ENCODE measurements at places on chromosomes 2 and 18.

DNA sequence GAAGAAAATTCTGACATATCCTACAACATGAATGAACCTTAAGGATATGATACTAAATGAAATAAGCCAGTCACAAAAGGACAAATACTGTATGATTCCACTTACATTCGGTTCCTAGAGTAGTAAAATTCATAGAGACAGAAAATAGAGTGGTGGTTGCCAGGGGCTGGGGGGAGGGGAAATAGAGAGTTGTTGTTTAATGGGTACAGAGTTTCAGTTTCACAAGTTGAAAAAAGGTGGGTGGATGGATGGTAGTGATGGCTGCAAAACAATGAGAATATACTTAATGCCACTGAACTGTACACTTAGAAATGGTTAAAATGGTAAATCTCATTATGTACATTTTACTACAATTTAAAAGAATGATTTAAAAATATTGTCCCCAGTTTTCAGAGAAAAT lies 53.3 kb upstream of the NFU1 start:
- H3K4me1 ChIP-seq: peaks cover 11% of the 10 kb centered on the region
- no peak overlapping the region for H3K4me3 ChIP-seq
- H3K27ac ChIP-seq: peak overlapping the region; percentile 29
- no peaks in the 10 kb centered on the region for H3K27me3 ChIP-seq

- no peaks in the 10 kb centered on the region for H3K4me1 ChIP-seq
- H3K4me3 ChIP-seq: no peak overlapping the region
- no peak for DNase-seq
- H3K36me3 ChIP-seq: no peaks in the 10 kb centered on the region
These were observed 73.1 kb downstream of the TGOLN2 start for GRCh38 chr2:85254540-85255300.

DNA sequence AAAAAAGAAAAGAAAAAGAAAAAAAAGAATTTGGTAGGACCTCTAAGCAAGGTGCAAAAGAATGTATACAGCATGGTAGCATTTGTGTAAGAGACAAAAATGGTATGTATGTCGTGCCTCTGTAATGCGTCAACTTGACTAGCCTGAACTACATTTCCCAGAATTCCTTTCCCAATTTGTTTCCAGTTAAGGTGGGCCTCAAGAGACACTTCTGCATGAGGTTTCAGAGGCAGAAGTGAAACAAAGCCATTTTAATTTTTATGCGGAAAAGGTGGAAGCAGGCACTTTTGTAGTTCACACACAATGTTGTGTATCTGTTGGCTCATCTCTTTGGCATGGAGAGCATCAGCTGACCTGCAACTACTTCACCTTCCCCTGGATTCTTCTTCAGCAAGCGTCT lies 56.5 kb upstream of the PAPOLG start:
- H3K27ac ChIP-seq: no peak overlapping the region
- H3K27me3 ChIP-seq: peaks cover 4% of the 10 kb centered on the region
- no peak overlapping the region for H3K4me3 ChIP-seq
- no peaks in the 10 kb centered on the region for H3K36me3 ChIP-seq
- H3K4me1 ChIP-seq: no peaks in the 10 kb centered on the region

DNA sequence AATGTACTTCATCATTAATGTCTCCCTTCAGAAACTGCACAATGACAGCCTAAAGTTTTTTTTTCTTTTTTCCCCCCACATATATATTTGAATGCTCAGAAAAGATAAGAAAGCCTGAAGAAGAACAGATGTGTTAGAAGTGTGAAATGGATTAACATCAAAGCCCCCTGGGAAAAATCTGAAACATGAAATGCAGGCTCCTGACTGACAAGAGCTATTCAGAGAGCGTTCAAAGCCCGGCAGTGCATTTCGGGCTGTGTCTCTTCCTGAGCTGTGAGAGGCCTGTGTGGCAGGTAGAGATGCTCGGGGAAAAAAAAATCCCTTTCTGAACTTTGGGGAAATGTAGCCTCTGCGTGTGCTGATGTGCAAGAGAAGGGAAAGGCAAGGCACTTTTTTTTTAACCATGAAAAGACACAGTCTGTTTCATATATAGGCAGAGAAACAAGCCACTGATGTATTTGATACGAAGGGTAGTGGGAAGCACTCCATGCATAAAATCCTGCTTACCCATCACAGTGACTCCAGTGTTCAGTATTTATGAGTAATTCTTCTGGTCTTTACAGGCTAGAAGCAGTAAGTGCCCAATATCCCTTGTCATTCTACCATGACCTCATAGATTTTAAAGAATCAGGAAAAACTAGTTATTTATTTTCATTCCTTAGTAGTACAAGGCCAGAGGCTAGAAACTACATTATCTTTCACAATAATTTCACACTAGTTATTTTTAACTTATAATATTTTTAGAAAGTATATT lies 1574.2 kb upstream of the PIK3C3 start:
- H3K27ac ChIP-seq: no peak overlapping the region
- no peaks in the 10 kb centered on the region for H3K36me3 ChIP-seq
- H3K4me3 ChIP-seq: no peak overlapping the region
- no peaks in the 10 kb centered on the region for H3K27me3 ChIP-seq

GRCh38 chr2:11481789-11482472 lies 16.0 kb upstream of the E2F6 start:
- H3K36me3 ChIP-seq: peaks cover 7% of the 10 kb centered on the region
- DNase-seq: no peak

- H3K27ac ChIP-seq: no peak overlapping the region
- peaks cover 31% of the 10 kb centered on the region for H3K36me3 ChIP-seq
- peaks cover 54% of the 10 kb centered on the region for H3K4me1 ChIP-seq
- no peak overlapping the region for H3K4me3 ChIP-seq
- H3K27me3 ChIP-seq: no peaks in the 10 kb centered on the region
These were observed 9.5 kb downstream of the DGKD start for GRCh38 chr2:233363744-233364235.

GRCh38 chr2:120829633-120830025 lies 94.0 kb downstream of the GLI2 start:
- no peak overlapping the region for H3K27ac ChIP-seq
- H3K27me3 ChIP-seq: peaks cover 9% of the 10 kb centered on the region
- DNase-seq: no peak
- H3K36me3 ChIP-seq: no peaks in the 10 kb centered on the region
- H3K4me3 ChIP-seq: no peak overlapping the region

DNA sequence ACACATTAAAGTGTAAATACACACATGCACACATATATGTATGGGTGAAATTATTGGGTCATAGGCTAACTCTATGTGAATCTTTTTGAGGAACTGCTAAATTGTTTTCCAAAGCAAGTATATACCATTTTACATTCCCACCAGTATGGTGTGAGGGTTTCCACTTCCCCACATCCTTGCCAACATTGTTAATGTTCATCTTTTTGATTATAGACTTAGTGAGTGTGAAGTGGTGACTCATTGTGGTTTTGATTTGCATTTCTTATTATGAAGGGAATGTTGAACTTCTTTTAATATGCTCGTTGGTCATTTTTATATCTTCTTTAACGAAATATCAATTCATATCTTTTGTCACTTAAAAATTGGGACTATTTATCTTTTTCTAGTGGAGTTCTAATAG lies 181.8 kb upstream of the GCFC2 start:
- H3K27me3 ChIP-seq: no peaks in the 10 kb centered on the region
- no peaks in the 10 kb centered on the region for H3K4me1 ChIP-seq
- no peak for DNase-seq
- H3K36me3 ChIP-seq: no peaks in the 10 kb centered on the region
- no peak overlapping the region for H3K4me3 ChIP-seq

GRCh38 chr2:195029804-195030654 lies 627.0 kb upstream of the SLC39A10 start:
- no peaks in the 10 kb centered on the region for H3K4me1 ChIP-seq
- no peak overlapping the region for H3K4me3 ChIP-seq
- no peaks in the 10 kb centered on the region for H3K36me3 ChIP-seq
- H3K27ac ChIP-seq: no peak overlapping the region
- H3K27me3 ChIP-seq: peaks cover 11% of the 10 kb centered on the region

DNA sequence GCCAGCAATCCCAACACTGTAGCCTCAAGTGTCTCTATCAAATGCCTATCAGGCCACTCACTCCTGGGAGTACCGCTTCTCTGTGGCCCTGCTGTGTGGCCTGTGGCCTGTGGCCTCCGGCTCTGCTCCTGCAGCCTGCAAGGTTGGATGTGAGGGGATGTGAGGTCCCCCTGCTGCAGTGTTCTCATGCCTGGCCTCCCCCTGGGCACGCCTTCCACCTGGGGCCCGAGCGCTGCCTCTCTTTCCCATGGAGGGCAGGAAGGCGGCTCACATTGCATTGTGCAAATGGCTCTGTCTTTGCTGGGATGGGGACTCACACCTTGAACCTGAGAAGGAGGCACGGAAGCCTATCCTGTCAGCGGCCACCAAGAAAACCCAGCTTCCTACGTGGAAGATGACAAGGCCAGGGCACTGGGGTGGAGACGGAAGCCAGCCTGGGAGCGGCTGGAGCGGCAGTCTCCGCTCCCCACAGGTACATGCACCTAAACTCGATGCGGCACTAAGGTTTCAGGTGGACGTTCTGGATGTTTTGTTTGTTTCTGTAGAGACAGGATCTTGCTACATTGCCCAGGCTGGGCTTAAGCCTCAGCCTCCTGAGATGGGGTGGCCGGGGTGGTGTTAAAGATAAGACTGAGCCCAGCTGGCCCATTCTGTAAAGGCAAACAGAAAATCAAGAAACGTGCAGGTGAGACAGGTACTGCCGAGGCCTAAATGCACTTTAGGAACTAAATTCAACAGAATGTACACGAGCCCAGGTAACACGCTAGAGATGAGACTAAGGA lies 140.1 kb downstream of the HDAC4 start:
- peaks cover 16% of the 10 kb centered on the region for H3K36me3 ChIP-seq
- peaks cover 70% of the 10 kb centered on the region for H3K4me1 ChIP-seq
- DNase-seq: no peak
- peak overlapping the region; percentile 93 for H3K27ac ChIP-seq

GRCh38 chr18:46916551-46917107 lies 678 bp downstream of the PIAS2 start:
- peaks cover 42% of the 10 kb centered on the region for H3K4me1 ChIP-seq
- H3K27ac ChIP-seq: peak overlapping the region; percentile 85
- peaks cover 3% of the 10 kb centered on the region for H3K36me3 ChIP-seq
- peak overlapping the region; percentile 84 for H3K4me3 ChIP-seq

- peak overlapping the region; percentile 16 for H3K27ac ChIP-seq
- H3K4me3 ChIP-seq: no peak overlapping the region
- H3K27me3 ChIP-seq: no peaks in the 10 kb centered on the region
- H3K4me1 ChIP-seq: peaks cover 19% of the 10 kb centered on the region
These were observed 23.1 kb upstream of the RBMS1 start for GRCh38 chr2:160516547-160517365.

DNA sequence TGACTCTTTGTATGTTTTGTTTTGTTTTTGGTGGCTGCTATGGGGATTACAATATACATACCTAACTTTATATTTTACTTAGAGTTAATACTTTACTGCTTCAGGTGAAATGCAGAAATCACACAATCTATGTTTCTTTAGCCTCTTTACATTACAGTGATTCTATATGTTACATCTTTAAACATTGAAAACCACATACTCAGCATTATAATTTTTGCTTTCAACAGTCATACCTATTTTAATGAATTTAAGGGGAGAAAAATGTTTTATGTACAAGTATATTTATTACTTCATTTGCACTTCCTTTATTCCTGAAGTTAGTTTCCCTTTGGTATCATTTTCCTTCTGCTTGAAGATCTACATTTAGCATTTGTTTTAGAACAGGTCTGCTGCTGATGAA lies 23.1 kb downstream of the FAM117B start:
- H3K4me3 ChIP-seq: no peak overlapping the region
- no peak overlapping the region for H3K27ac ChIP-seq
- no peaks in the 10 kb centered on the region for H3K27me3 ChIP-seq
- peaks cover 44% of the 10 kb centered on the region for H3K4me1 ChIP-seq
- peaks cover 10% of the 10 kb centered on the region for H3K36me3 ChIP-seq

GRCh38 chr18:63237881-63238692 lies 81.5 kb downstream of the BCL2 start:
- H3K4me1 ChIP-seq: peaks cover 33% of the 10 kb centered on the region
- DNase-seq: no peak
- peak overlapping the region; percentile 82 for H3K27ac ChIP-seq
- H3K27me3 ChIP-seq: no peaks in the 10 kb centered on the region
- peaks cover 18% of the 10 kb centered on the region for H3K36me3 ChIP-seq

- peaks cover 25% of the 10 kb centered on the region for H3K36me3 ChIP-seq
- no peaks in the 10 kb centered on the region for H3K27me3 ChIP-seq
- DNase-seq: no peak
- no peak overlapping the region for H3K27ac ChIP-seq
- H3K4me3 ChIP-seq: no peak overlapping the region
- H3K4me1 ChIP-seq: peaks cover 49% of the 10 kb centered on the region
These were observed 8.6 kb downstream of the CCNT2 start for GRCh38 chr2:134927195-134927594.

GRCh38 chr2:143629340-143629739 lies 500.1 kb downstream of the ARHGAP15 start:
- no peak overlapping the region for H3K27ac ChIP-seq
- H3K36me3 ChIP-seq: peaks cover 43% of the 10 kb centered on the region
- no peaks in the 10 kb centered on the region for H3K27me3 ChIP-seq
- H3K4me3 ChIP-seq: no peak overlapping the region
- no peak for DNase-seq

DNA sequence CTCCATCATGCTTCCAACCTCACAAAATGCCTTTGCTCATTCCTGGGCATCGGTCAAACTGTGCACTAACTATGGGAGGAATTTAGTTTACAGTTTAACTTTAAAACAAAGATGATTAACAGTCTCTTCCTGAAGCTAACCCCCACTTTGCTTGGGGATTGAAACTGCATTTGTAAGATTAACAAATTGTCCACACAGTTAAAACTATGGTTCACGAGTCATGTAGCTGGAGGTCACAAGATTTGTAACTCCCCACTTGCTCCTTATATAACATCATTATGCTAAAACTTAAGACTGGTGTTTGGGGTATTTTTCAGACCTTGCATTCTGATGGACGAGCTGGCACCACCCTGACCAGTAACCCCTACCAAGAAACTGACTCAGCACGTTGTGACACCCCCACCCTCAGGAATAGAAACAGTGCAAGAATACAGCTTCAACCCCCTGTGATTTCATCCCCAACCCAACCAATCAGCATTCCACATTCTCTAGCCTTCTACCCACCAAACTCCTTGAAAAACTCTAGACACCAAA lies 252.3 kb downstream of the MBD5 start:
- H3K4me1 ChIP-seq: no peaks in the 10 kb centered on the region
- no peaks in the 10 kb centered on the region for H3K27me3 ChIP-seq
- H3K36me3 ChIP-seq: peaks cover 3% of the 10 kb centered on the region
- H3K4me3 ChIP-seq: no peak overlapping the region
- DNase-seq: no peak
- no peak overlapping the region for H3K27ac ChIP-seq

GRCh38 chr18:50194631-50195532 lies at the start of gene MYO5B:
Gene MYO5B, minus strand, starts transcription at chr18:50195147. Its CDS starts 354 bp downstream, at chr18:50194793.
- peaks cover 67% of the 10 kb centered on the region for H3K27me3 ChIP-seq
- peak within 1 kb of the TSS; percentile 71 for H3K4me3 ChIP-seq
- peaks cover 8% of the 10 kb centered on the region for H3K4me1 ChIP-seq
- H3K36me3 ChIP-seq: no peaks in the 10 kb centered on the region

DNA sequence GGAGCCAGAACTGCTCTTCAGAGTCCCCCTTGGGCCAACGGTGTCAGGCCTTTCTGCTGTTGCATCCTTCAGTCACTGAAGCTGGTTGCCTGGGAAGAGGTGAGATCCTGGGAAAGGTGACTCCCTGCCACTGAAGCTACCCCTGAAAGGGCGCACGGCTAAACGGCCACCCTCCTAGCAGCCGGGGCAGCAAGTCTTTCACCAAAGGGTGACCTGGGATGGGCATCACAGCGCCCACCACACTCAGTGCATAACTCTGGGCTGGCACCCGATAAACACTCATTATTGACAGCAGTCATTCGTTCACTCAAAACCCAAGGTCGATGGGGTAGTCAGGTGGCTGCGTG lies 26.5 kb upstream of the FOSL2 start:
- H3K36me3 ChIP-seq: peaks cover 12% of the 10 kb centered on the region
- peak overlapping the region; percentile 82 for H3K4me3 ChIP-seq
- DNase-seq: no peak
- peak overlapping the region; percentile 96 for H3K27ac ChIP-seq
- H3K4me1 ChIP-seq: peaks cover 69% of the 10 kb centered on the region
- H3K27me3 ChIP-seq: no peaks in the 10 kb centered on the region
